Testis (tissue), 5 donors: ENCODE measurements at places on chromosomes 6 and 20.

DNA sequence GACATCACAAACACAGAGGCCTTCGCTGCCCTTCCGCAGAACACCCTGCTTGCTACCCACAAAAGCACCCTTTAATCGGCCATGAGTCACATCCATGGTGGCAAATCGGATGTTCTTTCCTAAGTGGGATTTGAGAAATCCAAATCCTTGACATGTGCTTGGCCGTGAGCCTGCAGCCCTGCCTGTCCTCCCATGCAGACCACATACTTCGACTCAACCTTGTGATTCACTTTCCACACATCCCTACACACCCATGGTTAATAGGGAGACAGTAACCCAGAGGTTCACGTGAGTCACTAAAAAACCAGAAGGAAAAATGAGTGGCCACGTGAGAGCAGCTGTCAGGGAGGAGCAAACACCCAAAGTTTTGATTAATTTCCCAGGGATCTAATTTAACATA, 19.4 kb downstream of the RAMACL start:
- DNase-seq, result no peak

- no peak for DNase-seq
Observed at GRCh38 chr20:24559114-24559732, 89.8 kb downstream of the SYNDIG1 start.

DNA sequence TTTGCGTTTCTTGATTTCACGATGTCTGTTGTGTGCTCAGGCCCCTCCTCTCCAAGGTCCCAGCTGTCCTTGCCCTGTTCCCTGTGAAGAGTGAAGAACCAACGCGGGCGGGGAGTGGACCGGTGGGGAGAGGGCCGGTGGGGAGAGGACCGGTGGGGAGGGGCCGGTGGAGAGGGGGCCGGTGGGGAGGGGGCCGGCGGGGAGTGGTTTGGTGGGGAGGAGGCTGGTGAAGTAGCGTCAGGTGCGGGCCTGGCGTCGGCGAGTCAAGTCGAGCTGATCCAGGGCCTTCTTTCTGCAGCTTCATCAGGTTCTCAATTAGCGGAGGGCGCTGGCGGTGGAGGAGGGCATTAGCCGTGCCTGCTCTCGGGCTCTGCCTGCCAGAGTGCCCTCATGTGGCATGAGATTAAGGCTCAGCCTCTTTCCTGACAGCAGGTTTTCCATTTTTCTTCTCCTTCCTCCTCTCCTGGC, 21.2 kb upstream of the BHLHE23 start:
- DNase-seq, result no peak

DNA sequence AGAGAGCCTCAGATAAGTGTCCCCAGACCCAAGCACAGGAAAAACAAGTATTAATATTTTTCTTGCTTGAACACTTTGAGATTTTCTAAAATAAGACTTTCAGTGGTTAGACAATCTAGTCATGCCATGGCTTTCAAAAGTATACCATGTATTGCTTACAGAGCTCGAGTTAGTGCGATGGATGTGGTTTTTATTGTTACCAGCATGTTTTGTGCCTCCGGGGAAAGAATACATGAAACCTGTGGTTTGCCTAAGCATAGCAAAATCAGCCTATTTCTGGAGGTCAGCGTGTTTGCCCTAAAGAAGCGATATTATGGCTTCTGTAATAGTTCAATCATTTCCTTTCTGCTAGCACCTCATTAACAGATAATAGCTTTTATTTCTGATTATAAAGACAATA, 21.6 kb downstream of the RIN2 start:
- no peak for DNase-seq

DNA sequence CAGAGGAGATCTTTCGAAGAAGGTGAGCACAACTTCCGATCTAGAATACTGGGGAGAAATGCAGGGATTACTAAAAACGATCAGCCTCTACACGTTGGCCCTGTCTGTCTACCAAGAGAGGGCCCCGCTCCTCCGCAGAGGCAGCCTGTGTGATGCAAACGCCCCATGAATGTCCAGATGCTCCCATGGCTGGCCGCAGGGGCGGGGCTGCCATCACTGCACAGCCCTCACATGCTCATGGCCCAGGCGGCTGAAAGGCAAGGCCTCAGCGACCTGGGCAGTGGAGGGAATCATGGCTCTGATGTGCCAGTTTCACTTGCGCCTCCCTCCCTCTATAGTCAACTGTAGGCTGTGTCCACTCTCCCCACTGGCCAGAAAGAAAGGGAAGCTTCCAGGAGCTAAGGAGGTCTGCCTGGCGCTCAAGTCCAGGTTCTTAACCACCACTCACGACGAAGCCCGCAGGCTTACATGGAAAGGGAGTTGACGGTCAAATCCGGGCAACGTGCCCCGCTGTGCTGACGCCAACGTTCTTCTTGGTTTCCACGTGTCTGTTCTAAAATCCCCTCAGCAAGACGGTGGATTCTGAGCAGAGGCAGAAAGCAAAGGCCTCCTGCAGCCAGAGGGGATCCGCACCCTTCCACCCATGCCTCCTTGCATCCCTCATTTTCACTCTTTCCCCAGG, 14.2 kb downstream of the PXDC1 start:
- no peak for DNase-seq

GRCh38 chr6:9307786-9308185, 872.4 kb upstream of the SLC35B3 start:
- DNase-seq, result no peak

DNA sequence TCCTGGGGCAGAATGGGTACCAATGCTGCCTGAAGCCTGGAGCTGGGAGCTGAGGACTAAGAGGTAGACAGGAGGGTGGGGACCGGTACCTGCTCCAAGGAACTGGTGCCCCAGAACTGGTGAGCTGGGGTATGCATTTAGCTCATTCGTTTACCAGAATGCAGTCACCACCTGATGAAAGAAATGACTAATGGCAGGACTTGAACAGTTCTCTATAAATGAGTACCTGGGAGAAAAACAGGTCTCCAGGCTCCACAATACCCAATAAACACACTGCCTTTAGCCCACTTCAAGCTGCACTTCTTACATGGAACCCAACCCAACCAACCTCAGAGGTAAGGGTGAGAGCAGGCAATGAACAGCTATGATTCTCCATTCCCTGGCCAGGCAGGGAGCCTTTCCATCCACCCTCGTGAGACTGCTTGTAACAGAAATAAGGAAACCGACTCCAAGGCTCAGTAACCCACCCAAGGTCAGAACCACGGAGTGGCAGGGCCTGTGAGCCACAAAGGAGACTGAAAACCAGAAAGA, 15.4 kb downstream of the FKBP1A start:
- DNase-seq, result no peak

DNA sequence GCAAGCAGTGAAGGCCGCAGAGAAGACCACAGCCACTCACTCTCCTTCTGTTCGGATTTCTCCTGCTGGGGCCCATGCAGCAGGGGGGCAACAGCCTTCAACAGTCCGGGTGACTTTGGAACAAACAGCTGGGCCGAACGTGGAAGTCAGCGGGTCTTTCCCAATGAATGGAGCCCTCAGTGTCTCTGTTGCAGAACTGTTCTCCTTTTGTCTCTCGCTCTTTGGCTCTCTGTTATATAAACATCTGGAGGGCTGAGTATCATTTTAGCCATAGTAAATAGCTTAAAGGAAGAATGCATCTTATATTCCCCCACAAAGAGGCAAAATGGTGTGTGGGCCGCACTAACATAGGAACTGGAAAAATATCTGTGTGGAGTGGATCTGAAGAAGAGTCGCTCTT, 136.7 kb upstream of the RALGAPA2 start:
- no peak for DNase-seq

GRCh38 chr6:116682334-116682712, 1.3 kb downstream of the KPNA5 start:
- no peak for DNase-seq

DNA sequence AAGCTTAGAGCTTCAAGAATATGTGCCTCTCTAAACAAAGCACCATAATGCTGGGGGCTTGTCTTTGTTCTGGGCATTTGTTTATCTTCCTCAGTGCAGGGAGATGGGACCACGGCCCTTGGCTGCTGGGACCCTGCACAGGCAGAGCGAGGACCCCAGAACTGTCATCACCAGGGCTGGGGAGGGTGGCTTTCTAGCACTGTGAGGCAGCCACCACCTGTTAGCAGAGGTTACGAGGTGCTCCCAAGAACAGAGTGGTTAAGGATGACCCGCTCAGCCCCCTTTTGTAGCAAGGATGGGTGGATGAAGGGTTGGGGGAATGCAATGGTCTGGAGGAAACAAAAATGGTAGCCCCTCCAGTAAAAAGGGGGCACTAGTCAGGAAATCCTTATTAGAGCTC, 34.9 kb downstream of the METTL24 start:
- no peak for DNase-seq

DNA sequence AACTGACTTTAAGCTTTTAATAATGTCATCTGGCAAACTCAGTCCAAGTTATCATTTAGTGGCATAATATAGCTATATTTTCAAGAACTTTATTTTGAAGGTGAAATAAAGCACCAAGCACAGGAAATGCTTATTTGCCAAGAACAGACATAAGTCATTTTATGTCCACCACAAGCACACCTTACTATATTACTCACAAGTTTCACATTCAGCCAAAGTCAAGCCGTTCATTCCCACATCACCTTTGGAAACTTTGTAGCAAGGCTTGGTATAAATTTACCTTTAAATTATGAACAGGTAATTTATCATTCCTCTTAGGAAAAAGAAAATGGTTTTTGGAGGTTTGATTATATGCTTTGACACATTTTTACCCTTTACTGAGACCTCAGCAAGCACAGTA, 236.8 kb upstream of the FKBP1C start:
- no peak for DNase-seq

DNA sequence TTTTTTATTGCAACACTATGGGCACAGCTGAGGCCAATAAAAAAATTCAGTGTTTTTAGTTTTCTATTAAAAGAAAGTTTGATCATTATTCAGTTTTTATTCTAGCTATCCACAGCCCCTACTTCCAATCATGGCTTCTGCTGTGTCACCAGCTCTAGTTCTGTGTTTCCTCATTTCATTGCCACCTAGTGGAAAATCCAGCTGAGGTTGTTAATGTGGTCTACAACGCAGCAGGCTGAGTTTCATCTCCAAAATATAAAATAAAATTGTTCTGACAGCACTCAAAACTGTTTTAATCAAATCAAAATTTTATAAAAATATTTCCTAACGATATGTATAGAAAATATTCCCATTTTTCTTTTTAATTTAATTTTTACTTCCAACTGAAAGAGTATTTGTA, 13.6 kb downstream of the COL9A1 start:
- no peak for DNase-seq

DNA sequence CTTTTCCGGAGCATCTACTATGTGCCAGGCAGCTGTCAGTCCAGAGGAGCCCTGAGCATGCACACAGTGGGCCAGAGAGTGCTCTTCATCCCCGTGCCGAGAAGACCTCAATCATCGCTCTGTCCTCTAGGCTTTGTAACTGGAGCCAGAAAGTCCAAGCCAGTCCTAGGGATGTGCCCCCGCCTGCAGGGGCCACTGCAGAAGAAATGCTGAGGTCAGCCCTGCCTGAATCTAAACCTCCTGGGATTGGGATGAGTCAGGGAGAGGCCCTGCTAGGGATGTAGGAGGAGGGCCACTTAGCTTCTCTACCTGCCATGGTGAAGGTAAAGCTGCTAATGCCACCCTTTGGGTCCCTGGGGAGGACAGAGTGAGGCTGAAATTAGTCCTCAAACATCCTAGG, 146.8 kb downstream of the CDC5L start:
- DNase-seq, result no peak

- DNase-seq, result peak; percentile 47
Observed at GRCh38 chr6:16216501-16217155, 21.8 kb upstream of the GMPR start.

GRCh38 chr6:22828179-22829062, 259.1 kb downstream of the HDGFL1 start:
- peak; percentile 38 for DNase-seq

GRCh38 chr6:116631379-116631990, 15.2 kb downstream of the RSPH4A start:
- DNase-seq, result no peak

DNA sequence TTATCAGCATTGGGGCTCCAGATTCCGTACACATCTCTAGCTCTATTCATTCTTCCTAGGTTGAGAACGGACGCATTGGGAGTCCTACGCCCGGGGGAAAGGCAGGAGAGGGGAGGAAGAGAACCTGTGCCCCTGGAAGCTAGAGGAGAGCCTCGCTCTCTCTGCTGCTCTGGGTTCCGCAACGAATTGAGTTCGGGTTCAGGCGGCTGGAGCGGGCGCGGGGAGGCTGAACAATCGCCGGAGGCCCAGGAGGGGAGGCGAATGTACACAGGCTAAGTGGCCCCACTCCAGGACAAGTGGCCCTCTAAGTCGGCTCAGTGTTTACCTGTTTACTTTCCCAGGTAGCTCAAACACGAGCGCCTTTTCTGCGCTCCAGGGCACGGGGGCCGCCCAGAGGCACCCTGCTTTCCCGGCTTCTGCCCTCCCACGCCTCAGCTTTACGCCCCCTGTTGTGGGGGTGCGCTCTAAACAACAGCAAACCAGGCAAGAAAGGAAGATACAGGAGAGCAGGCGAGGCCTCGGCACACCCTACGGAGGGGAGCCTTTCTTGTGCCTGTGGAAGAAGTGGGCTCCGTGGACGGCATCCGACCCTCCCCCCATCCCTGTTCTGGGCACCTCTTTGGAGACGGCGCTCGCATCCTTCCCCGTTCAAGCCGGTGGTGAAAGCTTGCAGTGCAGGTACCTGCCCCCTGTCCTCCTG, 4.6 kb upstream of the NKX2-2 start:
- no peak for DNase-seq
